ENCODE measurements at places on chromosomes 13 and 19. TPM values are rescaled to one million over a fixed set of nuclear protein-coding genes. Genes with fewer than 3 reads are reported as not detected.

- H3K4me3 ChIP-seq = no peak overlapping the region
- H3K27me3 ChIP-seq = no peaks in the 10 kb centered on the region
- H3K36me3 ChIP-seq = no peaks in the 10 kb centered on the region
Observed at GRCh38 chr13:112558696-112559418, 29.1 kb downstream of the TUBGCP3 start.

DNA sequence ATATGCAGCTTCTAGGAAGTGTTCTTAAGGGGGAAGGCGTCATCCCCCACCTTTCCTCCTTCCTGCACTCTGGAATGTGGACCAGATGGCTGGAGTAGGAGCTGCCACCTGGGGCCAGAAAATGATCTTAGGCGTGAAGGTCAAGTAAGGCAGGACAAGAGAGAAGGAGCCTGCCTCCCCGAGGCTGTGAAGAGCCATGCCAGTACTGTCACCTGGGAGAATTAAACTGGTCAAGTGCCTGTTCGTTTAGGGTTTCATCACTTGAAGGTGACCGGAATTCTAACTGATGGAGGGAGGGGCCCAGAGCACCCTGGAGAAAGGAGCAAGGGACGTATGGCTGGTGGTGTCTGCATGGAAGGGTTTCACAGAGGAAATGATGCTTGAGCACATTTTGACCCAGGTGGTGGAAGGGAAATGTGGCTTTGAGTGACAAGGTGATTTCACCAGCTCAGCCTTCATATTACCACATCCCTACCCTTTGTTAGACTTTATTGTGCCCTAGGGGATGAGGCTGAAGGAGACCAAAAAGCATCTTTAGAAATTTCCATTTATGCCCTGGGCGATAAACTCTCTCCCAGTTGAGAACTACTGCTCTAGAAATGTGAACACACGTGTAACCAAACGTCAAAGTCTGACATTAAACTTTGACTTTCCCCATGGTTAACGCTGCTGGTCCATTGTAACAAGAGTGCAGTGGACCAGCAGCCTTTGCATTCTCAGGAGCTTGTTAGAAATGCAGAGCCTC is 37.5 kb downstream of the PPP2R1A start:
- peaks cover 58% of the 10 kb centered on the region for H3K36me3 ChIP-seq
- no peaks in the 10 kb centered on the region for H3K4me1 ChIP-seq
- H3K27me3 ChIP-seq = no peaks in the 10 kb centered on the region
- no peak overlapping the region for H3K4me3 ChIP-seq

- H3K27me3 ChIP-seq = no peaks in the 10 kb centered on the region
- H3K36me3 ChIP-seq = no peaks in the 10 kb centered on the region
- no peak overlapping the region for H3K27ac ChIP-seq
- H3K4me1 ChIP-seq = no peaks in the 10 kb centered on the region
- no peak for DNase-seq
Observed at GRCh38 chr19:33462112-33462791, 59.3 kb downstream of the PEPD start.

DNA sequence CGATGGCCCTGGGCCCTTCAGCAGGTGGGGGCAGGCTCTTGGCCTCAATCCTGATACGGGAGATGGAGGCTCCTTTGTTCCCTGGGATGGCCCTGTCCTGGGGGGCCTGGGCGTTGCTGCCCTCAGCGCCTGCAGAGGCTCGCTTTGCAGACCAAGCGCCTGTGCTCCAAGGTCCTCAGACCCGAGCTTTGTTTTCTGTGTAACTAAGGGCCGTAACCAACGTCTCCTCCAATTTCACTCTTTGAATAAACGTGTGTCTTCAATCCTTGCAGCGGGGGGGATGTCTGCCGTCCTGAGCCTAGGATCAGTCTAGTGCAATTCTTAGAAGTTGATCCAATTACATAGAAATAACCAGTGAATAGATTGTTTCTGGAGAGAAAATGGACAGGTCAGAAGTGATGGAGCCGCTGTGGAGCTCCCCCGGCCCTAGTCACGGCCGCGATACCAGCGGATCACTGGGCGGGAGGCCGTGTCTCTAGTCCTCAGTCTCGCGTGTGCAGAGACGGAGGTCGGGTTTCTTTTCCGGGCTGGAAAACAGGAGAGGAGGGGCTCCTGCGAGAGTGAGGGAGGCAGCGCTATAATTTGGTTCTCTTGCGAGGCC is 5.3 kb downstream of the PTBP1 start:
- peaks cover 77% of the 10 kb centered on the region for H3K36me3 ChIP-seq
- peak overlapping the region; percentile 77 for H3K4me3 ChIP-seq
- no peak overlapping the region for H3K27ac ChIP-seq
- no peak for DNase-seq
- peaks cover 10% of the 10 kb centered on the region for H3K4me1 ChIP-seq

KCNK6 gene
- 3.6 TPM for total RNA-seq

All from Calu3 (cell line).